Central memory CD8-positive, alpha-beta T cell (primary cell): ENCODE measurements at places on chromosomes 12 and 14.

DNA sequence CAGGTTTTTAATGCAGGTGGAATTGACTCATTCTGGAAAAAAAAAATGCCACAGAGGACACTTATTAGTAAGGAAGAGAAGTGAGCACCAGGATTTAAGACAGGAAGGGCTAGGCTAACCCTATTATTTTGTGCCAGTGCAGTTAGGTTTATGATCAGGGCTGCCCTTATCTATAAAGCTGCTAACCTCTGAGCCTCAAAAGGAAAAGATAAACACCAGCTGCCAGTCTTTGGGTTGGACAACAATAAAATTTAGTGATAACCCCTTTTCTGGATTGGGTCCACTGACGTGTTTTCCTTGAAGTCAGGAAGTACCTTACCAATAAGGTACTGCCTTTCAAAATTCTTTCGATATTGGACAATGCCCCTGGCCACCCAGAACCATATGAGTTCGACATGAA lies 128.9 kb downstream of the NUBPL start:
- peaks cover 2% of the 10 kb centered on the region for H3K36me3 ChIP-seq
- DNase-seq, result no peak
- no peak overlapping the region for H3K27ac ChIP-seq

- H3K4me3 ChIP-seq, result no peak overlapping the region
- DNase-seq, result no peak
- peaks cover 1% of the 10 kb centered on the region for H3K36me3 ChIP-seq
- no peaks in the 10 kb centered on the region for H3K27me3 ChIP-seq
Observed at GRCh38 chr12:126742241-126742641, 1524.7 kb upstream of the TMEM132C start.

- no peaks in the 10 kb centered on the region for H3K4me1 ChIP-seq
- peaks cover 44% of the 10 kb centered on the region for H3K27me3 ChIP-seq
- H3K27ac ChIP-seq, result no peak overlapping the region
- DNase-seq, result no peak
Observed at GRCh38 chr12:31531893-31532292, 59.0 kb downstream of the DENND5B start.

- no peak overlapping the region for H3K4me3 ChIP-seq
- H3K4me1 ChIP-seq, result peaks cover 3% of the 10 kb centered on the region
- H3K27me3 ChIP-seq, result peaks cover 33% of the 10 kb centered on the region
- peaks cover 12% of the 10 kb centered on the region for H3K36me3 ChIP-seq
Observed at GRCh38 chr12:131620946-131621681, 89.8 kb upstream of the SFSWAP start.

DNA sequence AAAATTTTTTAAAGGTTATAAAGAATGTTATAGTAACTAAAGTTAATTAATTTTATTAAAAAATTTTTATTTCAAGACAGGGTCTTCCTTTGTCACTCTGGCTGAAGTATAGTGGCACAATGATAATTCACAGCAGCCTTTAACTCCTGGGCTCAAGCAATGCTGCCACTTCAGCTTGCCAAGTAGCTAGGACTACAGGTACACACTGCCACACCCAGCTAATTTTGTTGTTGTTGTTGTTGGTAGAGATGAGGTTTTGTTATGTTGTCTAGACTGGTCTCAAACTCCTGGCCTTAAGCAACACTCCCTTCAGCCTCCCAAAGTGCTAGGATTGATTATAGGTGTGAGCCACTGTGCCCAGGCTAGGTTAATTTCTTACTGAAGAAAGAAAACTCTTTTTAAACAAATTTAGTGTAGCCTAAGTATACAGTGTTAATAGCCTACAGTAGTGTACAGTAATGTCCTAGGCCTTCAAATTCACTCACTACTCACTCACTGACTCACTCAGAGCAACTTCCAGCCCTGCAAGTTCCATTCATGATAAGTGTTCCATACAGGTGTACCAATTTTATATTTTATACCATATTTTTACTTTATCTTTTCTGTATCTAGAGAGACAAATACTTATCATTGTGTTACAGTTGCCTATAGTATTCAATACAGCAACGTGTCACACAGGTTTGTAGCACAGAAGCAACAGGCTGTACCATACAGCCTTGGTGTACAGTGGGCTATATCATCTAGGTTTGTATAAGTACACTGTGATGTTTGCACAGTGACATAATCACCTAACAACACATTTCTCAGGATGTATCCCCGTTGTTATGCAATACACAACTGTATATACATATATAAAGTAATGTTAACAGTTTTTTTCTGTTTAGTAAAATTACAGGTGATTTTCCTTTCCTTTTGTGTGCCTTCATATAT lies 24.7 kb upstream of the DNAAF2 start:
- no peaks in the 10 kb centered on the region for H3K36me3 ChIP-seq
- DNase-seq, result no peak
- no peak overlapping the region for H3K4me3 ChIP-seq
- no peaks in the 10 kb centered on the region for H3K4me1 ChIP-seq

GRCh38 chr14:73627151-73627558 lies 14.8 kb downstream of the ACOT6 start:
- H3K4me1 ChIP-seq, result no peaks in the 10 kb centered on the region
- no peak for DNase-seq
- peaks cover 9% of the 10 kb centered on the region for H3K27me3 ChIP-seq
- no peak overlapping the region for H3K27ac ChIP-seq
- no peak overlapping the region for H3K4me3 ChIP-seq

- H3K4me3 ChIP-seq, result no peak overlapping the region
- peaks cover 7% of the 10 kb centered on the region for H3K4me1 ChIP-seq
- DNase-seq, result no peak
Observed at GRCh38 chr12:12244341-12244740, 22.5 kb downstream of the LRP6 start.

GRCh38 chr12:30701056-30701455 lies 5.4 kb upstream of the IPO8 start:
- no peak overlapping the region for H3K4me3 ChIP-seq
- H3K27me3 ChIP-seq, result no peaks in the 10 kb centered on the region
- no peak for DNase-seq
- H3K4me1 ChIP-seq, result peaks cover 4% of the 10 kb centered on the region
- H3K27ac ChIP-seq, result no peak overlapping the region
- no peaks in the 10 kb centered on the region for H3K36me3 ChIP-seq

- H3K4me3 ChIP-seq, result no peak overlapping the region
- no peak for DNase-seq
- H3K27ac ChIP-seq, result no peak overlapping the region
- no peaks in the 10 kb centered on the region for H3K4me1 ChIP-seq
Observed at GRCh38 chr12:25655702-25656101, 102.6 kb upstream of the LMNTD1 start.

DNA sequence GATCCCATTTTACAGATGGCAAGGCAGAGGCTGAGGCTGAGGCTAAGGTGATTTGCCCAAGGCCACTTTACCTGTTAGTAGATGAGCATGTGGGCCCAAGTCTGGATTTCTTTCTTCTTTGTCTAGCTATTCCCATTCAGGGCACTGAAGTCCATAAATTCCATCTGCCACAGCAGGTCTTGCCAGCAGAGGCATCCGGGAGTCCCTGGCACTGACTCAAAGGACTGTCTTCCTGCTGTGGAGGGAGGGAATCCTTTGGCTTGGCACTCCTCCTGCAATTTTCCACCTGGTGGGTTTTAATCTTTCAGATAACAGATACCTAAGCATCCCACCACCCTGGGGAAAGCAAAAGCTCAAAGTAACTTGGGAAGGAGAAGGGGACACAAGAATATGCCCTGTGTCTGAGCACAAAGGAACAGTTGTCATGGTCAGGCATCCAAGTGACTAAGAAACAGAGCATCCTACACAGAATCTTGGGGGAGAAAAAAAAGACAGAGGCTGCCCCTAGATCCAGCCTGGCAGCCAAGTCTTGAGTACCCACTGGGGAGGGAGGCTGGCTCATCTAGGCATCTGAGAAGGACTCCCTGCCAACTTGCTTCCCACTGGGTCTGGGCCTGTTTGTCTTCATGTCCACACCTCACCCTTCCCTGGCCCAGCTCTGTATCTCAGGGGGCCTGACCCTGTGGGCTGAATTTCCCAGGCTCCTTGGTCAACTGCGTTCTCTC lies 35.6 kb upstream of the CMKLR1 start:
- H3K4me1 ChIP-seq, result no peaks in the 10 kb centered on the region
- H3K27ac ChIP-seq, result no peak overlapping the region
- DNase-seq, result no peak
- peaks cover 17% of the 10 kb centered on the region for H3K27me3 ChIP-seq
- H3K4me3 ChIP-seq, result no peak overlapping the region
- H3K36me3 ChIP-seq, result peaks cover 1% of the 10 kb centered on the region
